Right cardiac atrium (tissue), 5 donors: ENCODE measurements at places on chromosomes 5 and 9. TPM values are rescaled to one million over a fixed set of nuclear protein-coding genes. Genes with fewer than 3 reads are reported as not detected.

The FBXO38 gene
- total RNA-seq = 36.1 TPM

DNA sequence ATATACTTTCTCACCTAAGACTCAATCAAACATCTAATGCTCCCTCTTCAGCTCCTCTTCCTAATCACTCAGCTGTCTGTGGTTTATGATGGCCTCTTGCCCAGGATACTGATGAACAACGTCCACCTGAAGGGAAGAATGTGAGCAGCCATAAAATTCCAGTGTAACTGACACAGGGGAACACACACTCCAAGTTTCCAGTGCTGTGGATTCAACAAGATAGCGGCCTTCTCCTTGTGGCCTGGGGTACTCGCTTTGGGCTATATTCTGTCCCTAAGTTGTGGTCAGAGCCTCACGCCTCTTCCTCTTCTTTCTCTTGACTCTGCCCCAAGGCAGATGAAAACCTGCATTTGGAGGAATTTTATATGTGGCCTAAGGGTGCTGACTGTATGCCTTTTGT, 11.7 kb downstream of the B4GALT1 start:
- DNase-seq = no peak

DNA sequence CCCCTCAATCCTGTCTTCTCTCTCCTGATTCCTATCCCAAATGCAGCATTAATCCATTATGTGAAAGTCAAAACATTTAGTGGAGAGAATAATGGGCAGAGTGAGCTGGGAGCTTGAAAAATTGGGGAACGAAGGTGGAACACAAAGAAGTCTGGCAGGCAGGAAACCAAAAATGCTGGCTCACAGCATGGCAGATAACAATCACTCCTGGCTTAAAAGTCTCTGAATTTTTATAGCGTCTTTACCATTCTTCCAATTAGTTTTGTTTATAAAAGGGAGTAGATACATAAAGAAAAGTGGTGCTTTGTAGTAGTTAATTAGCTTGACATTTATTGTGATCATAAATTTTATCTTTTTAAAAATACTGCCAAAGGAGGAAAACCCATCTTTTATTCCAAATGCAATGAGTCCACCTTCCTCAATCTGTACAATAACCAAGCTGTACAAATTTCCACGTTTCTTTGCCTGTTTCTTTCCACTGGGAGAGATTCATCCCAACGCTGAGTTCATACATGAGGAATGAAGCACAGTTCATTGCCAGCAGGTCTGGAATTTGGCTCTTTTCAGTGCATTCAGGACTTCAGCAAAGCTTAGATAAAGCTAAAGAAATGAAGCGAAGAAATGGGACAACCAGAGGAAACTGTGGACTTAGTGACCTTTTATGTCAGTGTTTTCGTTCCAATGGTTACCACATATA, 174.7 kb downstream of the HMHB1 start:
- DNase-seq = no peak

GRCh38 chr9:135813671-135814290, 93.6 kb downstream of the CAMSAP1 start:
- no peak for DNase-seq

DNA sequence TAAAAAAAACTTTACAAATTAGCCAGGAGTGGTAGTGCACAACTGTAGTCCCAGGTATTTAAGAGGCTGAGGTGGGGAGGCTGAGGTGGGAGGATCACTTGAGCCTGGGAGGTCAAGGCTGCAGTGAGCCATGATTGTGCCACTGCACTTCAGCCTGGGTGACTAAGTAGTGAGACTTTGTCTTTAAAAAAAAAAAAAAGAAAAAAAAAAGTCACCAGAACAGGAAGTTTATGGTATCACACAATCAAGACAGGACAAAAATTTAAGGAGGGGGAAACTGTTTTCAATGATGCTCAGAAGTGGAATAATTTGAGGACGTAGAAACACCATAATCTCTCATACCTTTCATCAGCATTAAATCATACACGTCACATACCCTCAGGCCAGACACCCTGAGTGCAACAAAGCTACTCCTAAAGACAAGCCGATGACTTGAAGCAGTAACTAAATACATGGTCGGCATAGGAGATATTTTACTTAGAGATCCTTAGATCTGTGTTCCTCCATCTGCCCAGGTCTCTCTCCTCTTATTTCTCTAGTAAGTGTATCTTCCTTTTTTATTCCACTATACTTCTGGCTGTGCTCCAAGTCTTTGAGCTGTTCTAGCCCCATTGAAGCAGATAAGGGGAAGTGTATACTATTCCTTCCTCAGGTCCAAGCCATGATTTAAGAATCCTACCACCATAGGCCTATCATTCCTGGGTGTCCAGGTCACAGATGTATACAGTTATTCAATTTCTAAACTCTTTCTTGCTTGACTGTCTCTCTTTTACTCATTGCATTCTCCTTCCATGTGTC, 91.3 kb upstream of the APC start:
- no peak for DNase-seq

GRCh38 chr9:110583237-110583636, 3.7 kb upstream of the SVEP1 start:
- no peak for DNase-seq
